ENCODE measurements at places on chromosomes 5 and 9. TPM values are rescaled to one million over a fixed set of nuclear protein-coding genes. Genes with fewer than 3 reads are reported as not detected.

Gene PCDHGA1
- 4.8 TPM for total RNA-seq

Gene SLC36A2
- 0.74 TPM for total RNA-seq

Gene RNF180
- 15.1 TPM for total RNA-seq

Gene ACSL6
- 7.9 TPM for total RNA-seq

Gene FREM1
- total RNA-seq, result 2.0 TPM

Gene PRDM9
- not detected for total RNA-seq

Gene TMEM215
- total RNA-seq, result not detected

Gene FCN2
- not detected for total RNA-seq

Gene TCF7
- 9.8 TPM for total RNA-seq

Gene PDE6A
- 0.91 TPM for total RNA-seq

Gene ADGRV1
- total RNA-seq, result 16.4 TPM

Gene NMUR2
- total RNA-seq, result not detected

Gene SLC36A3
- total RNA-seq, result not detected

Gene COL15A1
- total RNA-seq, result 10.3 TPM

Gene MLANA
- total RNA-seq, result not detected

Gene DRD1
- 0.77 TPM for total RNA-seq

Gene ZDHHC11
- total RNA-seq, result 1.2 TPM

Gene DNAH5
- total RNA-seq, result 6.8 TPM

Gene NFX1
- total RNA-seq, result 39.5 TPM

Gene DNM1
- total RNA-seq, result 7.7 TPM

Gene BARHL1
- not detected for total RNA-seq

Gene ADCY2
- total RNA-seq, result 17.7 TPM

Gene ARL15
- 16.1 TPM for total RNA-seq

Gene PCDHA5
- total RNA-seq, result not detected

Gene ANKRD18B
- total RNA-seq, result 3.4 TPM

Gene FOXD4L5
- not detected for total RNA-seq

Gene CARD9
- total RNA-seq, result 3.4 TPM

Gene MARVELD2
- 30.1 TPM for total RNA-seq

Gene GLDC
- total RNA-seq, result 2.7 TPM

Gene HSPB3
- 4.1 TPM for total RNA-seq

Gene GRM6
- total RNA-seq, result not detected

Gene AQP3
- total RNA-seq, result 327 TPM

Gene PCDHB4
- total RNA-seq, result 1.4 TPM

Gene QRFP
- total RNA-seq, result not detected

Gene AJM1
- total RNA-seq, result 10.1 TPM

Gene SPATA31E1
- not detected for total RNA-seq

Gene TOR2A
- 24.1 TPM for total RNA-seq

Gene PPP3R2
- total RNA-seq, result 3.3 TPM

Gene LRRC26
- 183 TPM for total RNA-seq

Gene CCDC171
- 7.6 TPM for total RNA-seq

Gene CHSY3
- 0.09 TPM for total RNA-seq

Gene PTGDS
- total RNA-seq, result 59.4 TPM

Gene FYB1
- 3.1 TPM for total RNA-seq

Gene NUTM2G
- total RNA-seq, result not detected

Measured in prostate gland (tissue), 2 donors.